ENCODE measurements at places on chromosomes 3 and 15.

DNA sequence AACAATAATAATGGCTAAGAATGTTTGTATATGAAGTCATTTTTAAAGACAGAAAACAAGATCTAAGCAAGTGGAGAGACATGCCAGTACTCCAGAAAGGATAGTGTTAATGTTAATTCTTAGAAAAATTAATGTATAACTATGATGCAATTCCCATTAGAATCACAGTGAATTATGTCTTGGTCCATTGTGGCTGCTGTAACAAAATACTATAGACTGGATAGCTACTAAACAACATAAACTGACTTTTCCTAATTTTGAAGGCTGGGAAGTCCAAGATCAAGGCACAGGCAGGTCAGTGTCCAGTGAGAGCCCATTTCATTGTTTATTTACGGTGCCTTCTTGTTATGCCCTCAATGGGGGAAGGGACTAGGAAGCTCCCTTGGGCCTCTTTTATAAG, 32.7 kb upstream of the CSPG4 start:
- DNase-seq = no peak

- no peak for DNase-seq
Measured at GRCh38 chr3:72060447-72061034, 275.6 kb upstream of the PROK2 start.

- DNase-seq = no peak
Measured at GRCh38 chr3:183845090-183845489, 19.7 kb upstream of the MAP6D1 start.

DNA sequence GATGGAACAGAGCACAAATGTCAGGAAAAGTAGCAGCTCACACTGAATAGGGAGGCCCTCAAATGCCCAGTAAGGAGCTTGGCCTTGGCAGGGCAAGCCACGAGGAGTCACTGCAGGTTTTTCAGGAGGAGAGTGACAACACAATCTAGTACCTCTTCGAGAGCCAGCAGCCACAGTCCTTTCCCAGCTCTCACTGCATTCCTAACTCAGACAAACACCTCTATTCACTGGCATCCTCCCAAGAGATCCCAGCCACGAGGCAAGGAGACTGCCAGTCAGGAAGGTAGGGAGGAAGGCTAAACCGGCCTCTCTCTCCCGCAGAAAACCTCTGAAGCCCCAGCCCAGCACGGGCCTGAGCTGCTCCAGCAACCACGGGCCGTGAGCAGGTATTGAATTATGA, 146.0 kb upstream of the SMAD3 start:
- DNase-seq = no peak

DNA sequence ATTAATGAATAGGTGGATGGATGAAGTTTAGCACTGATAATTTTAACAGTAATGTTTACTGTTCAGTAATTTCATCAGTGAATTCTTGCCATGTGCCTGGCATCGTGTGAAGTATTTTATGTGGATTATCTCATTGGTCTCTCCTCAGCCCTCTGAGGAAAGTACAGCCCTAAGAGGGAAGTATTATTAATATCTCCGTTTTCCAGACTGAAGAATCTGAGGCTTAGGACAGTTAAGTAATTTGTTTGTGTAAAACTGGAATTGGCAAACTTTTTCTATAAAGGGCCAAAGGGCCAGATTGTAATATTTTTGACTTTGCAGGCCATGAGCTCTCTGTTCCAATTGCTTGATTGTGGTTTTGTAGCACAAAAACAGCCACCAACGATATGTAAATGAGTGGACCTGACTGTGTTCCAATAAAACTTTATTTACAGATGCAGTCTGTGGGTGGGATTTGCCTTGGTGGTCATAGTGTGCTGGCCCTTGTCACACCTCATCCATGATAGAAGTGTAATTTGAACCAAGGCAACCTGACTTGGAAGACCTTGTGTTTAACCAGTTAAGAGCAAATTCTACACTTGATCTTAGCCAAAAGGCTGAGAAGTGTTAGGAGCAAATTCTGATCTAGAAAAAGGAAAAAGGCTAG, 255.3 kb downstream of the FEZF2 start:
- DNase-seq = no peak

GRCh38 chr15:39285663-39286062, 295.2 kb upstream of the THBS1 start:
- DNase-seq = no peak

GRCh38 chr3:42746455-42747450, 26.3 kb downstream of the CCDC13 start:
- DNase-seq = no peak

GRCh38 chr15:75739791-75740190, 27.1 kb upstream of the CSPG4 start:
- no peak for DNase-seq

DNA sequence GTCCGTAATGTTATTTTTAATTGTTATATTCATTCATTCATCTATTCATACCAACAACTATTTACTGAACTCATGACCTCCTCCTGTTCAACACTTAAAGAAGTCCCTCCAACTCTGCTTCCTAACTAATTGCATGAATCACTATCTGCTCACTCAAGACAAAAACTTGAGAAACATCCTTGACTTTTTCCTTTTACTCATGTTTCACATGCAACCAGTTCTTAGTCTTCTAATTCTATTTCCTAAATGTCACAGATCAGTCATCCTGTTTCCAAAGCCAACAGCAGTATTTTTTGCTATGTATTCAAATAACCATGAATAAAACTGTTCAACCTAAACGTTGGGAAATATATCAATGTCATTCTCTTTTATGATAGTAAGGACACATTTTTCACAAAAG, 124.6 kb upstream of the GBE1 start:
- DNase-seq = no peak

DNA sequence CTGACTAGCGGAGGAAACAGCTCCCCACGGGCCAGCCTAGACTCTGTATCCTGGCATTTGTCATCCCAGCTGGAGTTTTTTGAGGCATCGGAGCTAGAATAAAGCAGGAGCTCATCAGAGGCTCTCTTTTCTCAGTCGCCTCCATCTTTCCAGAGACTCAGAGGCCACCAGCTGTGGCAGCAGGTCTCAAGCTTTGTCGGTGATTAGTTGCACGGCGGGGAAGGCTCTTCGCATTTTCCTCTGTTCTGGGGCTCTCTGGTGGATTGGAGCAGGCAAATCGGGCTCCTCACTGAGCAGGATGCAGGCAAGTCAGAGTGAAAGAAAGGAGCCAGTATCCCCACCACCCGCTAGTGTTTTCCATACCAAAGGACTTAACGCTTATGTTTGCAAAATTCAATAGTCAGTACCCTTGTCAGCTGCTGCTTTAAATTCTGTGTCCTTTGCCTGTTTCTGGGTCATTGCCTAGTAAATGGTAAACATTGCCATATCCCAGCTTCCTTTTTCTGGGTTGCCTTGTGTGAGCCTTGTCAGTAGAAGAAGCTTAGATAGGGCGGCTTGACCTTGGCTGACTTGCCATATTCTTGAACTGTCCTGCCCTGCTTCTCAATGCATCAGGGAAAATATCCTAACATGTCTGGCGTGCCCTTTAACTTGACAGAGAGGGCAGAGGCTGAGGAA, 127.1 kb downstream of the PTPRG start:
- DNase-seq = no peak

DNA sequence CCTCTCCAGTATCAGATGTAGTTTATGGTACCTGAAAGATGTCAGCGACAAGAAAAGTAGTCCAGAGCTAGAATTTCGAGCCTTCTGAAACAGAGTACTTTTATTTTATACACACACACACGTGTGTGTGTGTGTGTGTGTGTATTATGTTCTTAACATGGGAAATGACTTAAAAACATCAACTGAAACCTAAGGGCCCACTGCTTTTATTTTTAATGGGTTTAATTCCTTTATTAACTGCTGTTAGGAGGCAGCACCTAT, 1.9 kb downstream of the TCF12 start:
- no peak for DNase-seq
